Kidney epithelial cell (primary cell): ENCODE measurements at places on chromosomes 3 and 15. TPM values are rescaled to one million over a fixed set of nuclear protein-coding genes. Genes with fewer than 3 reads are reported as not detected.

The HYAL1 gene
- 0.14 TPM in 1 of 2 replicates, not detected in the other for total RNA-seq

The GOLGA8T gene
- total RNA-seq, result 0.27 TPM in 1 of 2 replicates, not detected in the other

The ZNF860 gene
- 1.3 and 2.2 TPM in 2 replicates for total RNA-seq

The IL5RA gene
- not detected in 2 replicates for total RNA-seq
